ENCODE measurements at places on chromosomes 7 and 10.

DNA sequence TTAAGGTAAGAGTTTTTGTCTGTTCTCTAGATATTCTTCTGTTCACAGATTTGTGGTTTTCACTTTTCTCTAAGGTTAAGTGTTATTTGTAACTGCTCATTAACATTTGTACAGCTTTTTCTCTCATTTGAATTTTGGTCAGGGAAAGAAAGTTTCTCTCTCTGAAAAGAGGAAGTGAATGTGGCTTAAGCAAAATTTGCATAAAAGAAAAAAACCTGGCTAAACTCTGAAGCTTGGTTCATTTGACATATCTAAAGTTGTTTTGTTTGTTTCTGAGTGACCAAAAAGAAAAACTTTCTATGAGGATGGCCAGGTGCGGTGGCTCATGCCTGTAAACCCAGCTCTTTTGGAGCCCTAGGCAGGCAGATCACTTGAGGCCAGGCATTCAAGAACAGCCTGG lies 22.0 kb upstream of the SLC26A4 start:
- DNase-seq = no peak

GRCh38 chr7:78487464-78487863 lies 688.9 kb downstream of the PHTF2 start:
- DNase-seq = no peak

- no peak for DNase-seq
Observed at GRCh38 chr7:134662166-134662870, 15.7 kb downstream of the BPGM start.

DNA sequence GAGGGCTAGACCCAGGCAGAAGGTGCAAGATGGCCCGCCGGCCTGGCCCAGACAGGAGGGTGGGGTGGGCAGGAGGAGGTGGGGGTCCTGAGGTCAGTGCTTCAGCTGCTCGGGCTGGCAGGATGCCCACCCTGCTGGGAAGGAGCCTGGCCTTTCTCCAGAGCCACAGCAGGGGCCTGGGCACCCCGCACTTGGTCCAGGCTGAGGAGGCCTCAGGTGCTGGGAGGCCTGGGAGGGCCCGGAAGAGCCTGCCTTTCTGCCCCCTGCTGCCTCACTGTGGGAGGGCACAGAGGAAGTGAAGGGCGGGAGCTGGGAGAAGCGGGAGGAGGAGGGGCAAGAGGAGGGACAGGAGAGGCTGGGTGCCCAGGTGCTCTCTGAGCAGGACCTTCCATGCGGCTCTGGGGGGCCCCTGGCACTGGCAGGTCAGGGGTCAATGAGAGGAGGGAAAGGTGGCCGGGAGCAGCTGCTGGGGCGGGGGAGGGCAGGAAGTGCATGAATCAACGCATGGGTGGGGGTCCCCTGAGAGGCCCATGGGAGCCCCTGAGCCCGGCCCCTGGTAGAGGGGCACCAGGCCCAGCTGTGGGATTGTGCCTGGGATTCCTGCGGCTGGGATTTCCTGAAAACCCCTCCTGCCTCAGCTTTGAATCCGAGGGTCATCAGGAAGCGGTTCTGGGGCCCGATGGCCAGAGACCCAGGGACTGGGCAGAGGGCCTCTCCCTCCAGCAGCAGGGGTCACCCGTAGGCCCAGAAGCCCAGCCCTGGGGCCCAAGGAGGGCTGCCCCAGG lies 49.9 kb downstream of the PWWP2B start:
- DNase-seq = peak; percentile 89

DNA sequence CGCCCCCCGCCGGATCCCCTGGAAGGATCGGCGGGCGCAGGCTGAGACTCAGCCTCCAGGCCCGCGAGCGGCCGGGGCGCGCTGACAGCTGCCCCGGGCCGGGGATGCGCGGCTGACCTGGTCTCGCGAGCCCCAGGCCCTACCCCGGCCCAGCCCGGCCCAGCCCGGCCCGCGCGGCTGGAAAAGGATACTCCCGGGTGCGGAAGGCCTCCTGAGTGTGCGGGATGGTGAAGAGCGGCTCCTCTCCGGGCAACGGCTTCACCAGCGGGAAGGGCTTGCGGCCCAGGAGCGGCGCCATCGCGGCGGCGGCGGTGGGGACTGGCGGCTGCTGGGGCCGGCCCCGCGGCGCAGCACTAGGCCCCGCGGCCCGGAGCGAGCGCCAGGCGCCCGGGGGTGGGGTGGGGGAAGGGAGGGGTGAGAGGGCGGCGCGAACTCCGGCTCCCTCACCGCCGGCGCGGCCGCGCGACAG lies 423 bp downstream of the BAZ1B start:
- peak; percentile 74 for DNase-seq

DNA sequence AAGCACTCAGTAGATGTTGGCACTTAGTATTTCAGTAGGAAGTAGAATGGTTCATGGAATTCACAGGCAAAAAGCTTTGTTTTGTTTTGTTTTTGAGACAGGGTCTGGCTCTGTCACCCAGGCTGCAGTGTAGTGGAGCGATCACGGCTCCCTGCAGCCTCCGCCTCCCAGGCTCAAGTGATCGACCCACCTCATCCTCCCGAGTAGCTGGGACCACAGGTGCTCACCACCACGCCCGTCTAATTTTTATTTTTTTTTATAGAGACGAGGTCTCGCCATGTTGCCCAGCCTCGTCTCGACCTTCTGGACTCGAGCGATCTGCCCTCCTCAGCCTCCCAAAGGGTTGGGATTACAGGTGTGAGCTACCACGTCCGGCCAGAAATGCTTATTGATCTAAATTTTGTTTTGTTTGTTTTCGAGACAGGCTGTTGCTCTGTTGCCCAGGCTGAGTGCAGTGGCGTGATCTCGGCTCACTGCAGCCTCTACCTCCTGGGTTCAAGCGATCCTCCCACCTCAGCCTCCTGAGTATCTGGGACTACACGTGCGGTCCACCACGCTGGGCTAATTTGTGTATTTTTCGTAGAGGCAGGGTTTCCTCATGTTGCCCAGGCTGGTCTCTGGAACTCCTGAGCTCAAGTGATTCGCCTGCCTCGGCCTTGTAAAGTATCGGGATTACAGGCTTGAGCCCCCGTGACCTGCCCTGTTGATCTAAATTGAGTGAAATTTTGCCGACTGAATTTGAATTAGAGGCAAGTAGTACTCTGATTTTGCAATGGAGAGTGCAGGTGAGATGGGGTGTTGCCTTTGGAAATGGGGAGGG lies 1.7 kb downstream of the GLRX3 start:
- DNase-seq = no peak

DNA sequence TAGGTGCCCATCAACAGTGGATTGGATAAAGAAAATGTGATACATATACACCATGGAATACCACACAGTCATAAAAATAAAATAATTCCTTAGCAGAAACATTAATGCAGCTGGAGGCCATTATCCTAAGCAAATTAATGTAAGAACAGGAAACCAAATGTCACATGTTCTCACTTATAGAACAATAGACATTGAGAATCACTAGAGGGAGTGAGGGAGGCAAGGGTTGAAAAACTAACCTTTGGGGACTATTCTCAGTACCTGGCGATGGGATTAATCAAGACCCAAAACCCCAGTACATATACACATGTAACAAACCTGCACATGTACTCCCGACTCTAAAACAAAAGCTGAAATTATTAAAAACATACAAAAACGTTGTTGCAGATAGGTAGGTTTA lies 222.6 kb downstream of the SEMA3E start:
- DNase-seq = no peak

GRCh38 chr7:129100827-129101166 lies 43.7 kb upstream of the TSPAN33 start:
- no peak for DNase-seq

DNA sequence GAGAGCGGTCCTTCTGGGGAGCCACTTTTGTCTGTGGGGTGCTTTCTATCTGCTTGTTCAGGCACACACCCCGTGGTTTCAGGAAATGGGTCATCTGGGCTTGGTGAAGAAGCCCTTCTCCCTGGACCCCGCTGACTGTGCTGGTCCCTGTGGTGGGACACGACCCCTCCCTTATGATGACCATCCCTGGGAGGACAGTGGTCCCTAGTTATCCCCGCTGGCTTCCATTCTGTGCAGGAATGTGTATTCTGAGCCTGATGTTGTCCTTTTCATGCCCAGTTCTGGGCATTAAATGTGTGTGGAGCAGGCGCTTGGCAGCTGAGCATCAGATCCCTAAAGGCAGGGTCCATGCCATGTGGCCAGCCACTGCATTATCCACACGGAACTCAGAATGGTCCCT lies 71.6 kb downstream of the TCERG1L start:
- no peak for DNase-seq

- no peak for DNase-seq
Observed at GRCh38 chr10:101778781-101779543, 3.0 kb upstream of the FGF8 start.

- no peak for DNase-seq
Observed at GRCh38 chr10:126928274-126928673, 23.0 kb downstream of the DOCK1 start.

GRCh38 chr10:774661-775244 lies 85.3 kb upstream of the DIP2C start:
- DNase-seq = no peak

GRCh38 chr10:90079819-90080218 lies 378.4 kb downstream of the KIF20B start:
- DNase-seq = no peak

DNA sequence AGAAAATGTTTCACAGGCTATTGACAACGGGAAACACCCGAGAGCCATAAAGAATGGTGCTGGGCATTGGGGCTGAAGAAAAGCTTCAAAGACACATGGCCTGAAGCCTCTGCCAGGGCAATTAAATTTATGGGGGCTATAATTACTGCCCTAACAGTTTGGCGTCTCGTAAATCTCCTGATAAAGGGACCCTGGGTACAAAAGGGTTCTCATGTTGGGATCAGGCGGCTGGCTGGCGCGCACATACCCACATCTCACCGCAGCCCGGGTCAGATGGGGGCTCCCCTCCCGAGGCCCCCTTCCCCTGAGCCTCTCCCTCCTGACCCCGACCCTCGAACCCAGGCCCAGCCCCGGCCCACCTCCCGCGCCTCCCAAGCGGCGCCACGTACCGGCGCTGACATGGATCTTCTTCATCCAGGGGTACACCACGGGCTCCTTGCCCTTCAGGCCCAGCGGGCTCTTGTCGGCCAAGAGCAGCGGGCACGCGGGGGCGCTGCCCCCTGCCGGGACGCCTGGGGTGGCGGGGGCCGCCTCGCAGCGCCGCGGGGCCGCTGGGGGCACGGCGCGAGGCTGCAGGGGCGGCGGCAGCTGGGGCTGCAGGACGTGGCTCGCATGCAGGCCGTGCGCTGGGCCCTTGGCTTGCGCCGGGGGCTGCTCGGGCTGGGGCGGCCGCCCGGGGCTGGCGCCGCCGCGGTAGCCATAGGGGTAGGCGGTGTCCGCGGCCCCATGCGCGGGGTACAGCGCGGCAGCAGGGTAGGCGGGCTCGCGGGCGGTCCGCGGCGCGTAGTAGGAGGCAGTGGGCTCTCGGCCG lies 623 bp downstream of the HOXA4 start:
- DNase-seq = peak; percentile 72

Data from ACHN (cell line).